ENCODE measurements at places on chromosomes 3 and 15.

- peak; percentile 8 for DNase-seq
Measured at GRCh38 chr3:43231276-43232000, 54.9 kb upstream of the SNRK start.

DNA sequence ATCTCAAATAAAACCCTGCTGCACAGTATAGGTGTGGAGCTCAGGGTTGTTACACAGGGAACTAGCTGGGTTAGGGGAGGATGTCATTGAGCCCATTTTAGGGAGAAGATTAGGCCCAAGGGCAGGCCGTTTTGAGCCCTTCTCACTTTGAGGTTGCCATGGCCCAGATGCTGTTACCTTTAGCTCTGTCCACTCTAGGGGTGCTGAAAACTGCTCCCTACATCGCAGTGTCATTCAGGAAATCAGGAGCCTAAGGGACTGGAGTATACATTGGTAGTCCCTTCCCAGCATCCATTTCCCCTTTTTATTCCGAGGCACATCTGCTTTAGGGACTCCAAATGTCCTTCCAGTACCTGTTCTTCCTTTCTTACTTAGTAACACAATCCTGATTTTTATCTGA lies 79.0 kb upstream of the SELENOK start:
- no peak for DNase-seq

DNA sequence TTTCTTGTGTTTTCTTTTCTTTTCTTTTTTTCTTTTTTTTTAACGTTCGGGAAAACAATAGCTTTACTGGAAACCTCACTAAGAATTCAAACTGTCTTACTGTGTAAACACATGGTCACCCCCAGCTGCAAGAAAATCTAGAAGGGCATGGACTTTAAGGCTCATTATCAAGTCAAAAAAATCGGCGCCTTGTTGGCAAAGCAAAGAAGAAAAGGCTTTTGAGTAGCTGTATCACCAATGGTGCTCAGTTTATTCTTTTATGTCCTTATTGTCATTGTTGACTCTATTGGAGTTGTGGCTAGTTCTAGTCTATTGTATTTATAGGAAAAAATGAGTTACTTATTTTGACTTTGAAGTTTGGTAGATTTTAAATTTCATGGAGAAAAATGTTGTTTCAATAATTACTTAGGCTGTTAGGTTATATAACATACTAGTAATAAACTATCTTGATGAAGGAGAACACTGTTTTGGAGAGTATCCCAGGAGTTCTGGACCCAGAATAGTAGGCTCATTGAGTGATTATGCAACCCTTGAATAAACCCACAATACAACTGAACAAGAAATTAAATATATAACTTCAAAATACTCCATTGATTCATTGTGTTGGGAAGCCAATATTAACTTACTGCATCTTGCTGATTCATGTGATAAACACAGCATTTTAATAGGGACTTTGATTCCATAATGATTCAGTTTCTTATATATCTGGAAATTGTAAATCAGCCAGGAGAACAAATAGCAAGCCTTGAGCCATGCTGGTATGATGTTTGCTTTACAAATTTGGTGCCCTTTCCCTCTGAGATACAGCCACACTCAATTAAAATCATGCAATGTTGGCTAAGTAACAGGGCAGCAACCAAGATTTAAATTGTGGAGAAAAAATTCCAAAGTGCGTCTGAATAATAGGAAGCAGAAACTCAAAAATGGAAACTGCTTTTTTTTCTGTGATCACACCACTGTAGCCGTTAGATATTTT lies 27.8 kb upstream of the GOLIM4 start:
- DNase-seq, result peak; percentile 71

DNA sequence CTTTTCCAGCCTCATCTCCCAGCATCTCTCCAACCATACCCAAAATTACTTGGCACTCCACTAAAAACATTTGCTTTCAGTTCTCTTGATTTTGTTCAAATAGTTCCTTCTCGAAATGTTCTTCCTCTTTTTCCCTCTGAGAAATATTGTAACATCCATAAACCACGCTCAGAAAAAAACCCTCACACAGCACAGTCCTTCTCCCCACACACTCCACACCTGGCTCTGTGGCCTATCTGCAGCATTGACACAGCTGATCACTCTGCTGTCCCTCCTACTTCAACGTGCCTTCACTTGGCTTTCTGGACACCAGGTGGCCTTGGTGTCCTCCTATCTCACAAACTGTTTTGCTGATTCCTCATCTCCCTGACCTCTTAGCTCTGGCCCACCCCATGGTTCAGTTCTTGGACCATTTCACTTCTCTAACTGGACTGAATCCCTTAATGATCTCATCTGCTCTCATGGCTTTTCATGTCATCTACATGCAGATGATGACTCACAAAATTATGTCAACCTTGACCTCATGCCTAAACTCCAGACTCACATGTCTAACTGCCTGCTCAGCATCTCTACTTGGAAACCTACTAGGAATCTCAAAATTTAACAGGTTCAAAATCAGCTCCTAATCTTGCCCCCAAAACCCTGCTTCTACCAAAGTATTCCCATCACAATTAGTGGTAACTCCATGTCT lies 93.3 kb downstream of the TRIM42 start:
- no peak for DNase-seq

- peak; percentile 30 for DNase-seq
Measured at GRCh38 chr15:55784286-55784685, 41.3 kb upstream of the PRTG start.
